ENCODE measurements at places on chromosomes 4 and X. TPM values are rescaled to one million over a fixed set of nuclear protein-coding genes. Genes with fewer than 3 reads are reported as not detected.

DNA sequence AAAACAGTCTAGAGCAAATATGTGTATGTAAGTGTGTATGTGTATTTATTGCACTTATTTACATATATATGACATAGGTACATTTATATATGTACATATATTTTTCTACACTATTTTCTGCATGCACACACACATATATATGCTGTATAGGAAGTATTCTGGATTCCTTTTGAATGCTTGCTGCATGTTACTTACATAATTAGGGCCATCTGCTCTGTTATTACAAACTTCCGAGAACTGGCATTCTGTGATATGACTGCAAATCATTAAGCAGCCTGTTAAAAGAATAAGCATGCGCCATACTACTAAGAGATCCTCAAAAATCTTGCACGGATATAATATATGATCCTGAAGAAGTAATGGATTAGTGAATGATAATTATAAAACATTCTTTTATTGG lies 1157.6 kb upstream of the TENM3 start:
- no peaks in the 10 kb centered on the region for H3K27me3 ChIP-seq
- DNase-seq: no peak
- H3K4me3 ChIP-seq: no peak overlapping the region
- no peaks in the 10 kb centered on the region for H3K36me3 ChIP-seq

Gene RPS3A
- total RNA-seq: 1,919 TPM

GRCh38 chr4:128715616-128716015 lies 93.9 kb upstream of the JADE1 start:
- no peaks in the 10 kb centered on the region for H3K36me3 ChIP-seq
- H3K27ac ChIP-seq: no peak overlapping the region
- peaks cover 19% of the 10 kb centered on the region for H3K4me1 ChIP-seq

- no peaks in the 10 kb centered on the region for H3K36me3 ChIP-seq
- DNase-seq: no peak
- no peak overlapping the region for H3K27ac ChIP-seq
- H3K27me3 ChIP-seq: no peaks in the 10 kb centered on the region
- no peak overlapping the region for H3K4me3 ChIP-seq
Measured at GRCh38 chr4:17932041-17932440, 89.5 kb downstream of the LCORL start.

GRCh38 chr4:63580796-63581475 lies 828.3 kb downstream of the TECRL start:
- no peak overlapping the region for H3K4me3 ChIP-seq
- no peaks in the 10 kb centered on the region for H3K4me1 ChIP-seq
- H3K36me3 ChIP-seq: no peaks in the 10 kb centered on the region
- H3K27ac ChIP-seq: no peak overlapping the region
- H3K27me3 ChIP-seq: no peaks in the 10 kb centered on the region
- no peak for DNase-seq

- no peaks in the 10 kb centered on the region for H3K4me1 ChIP-seq
- H3K27ac ChIP-seq: no peak overlapping the region
- DNase-seq: no peak
- no peaks in the 10 kb centered on the region for H3K27me3 ChIP-seq
Measured at GRCh38 chr4:11038926-11039325, 354.4 kb upstream of the CLNK start.

DNA sequence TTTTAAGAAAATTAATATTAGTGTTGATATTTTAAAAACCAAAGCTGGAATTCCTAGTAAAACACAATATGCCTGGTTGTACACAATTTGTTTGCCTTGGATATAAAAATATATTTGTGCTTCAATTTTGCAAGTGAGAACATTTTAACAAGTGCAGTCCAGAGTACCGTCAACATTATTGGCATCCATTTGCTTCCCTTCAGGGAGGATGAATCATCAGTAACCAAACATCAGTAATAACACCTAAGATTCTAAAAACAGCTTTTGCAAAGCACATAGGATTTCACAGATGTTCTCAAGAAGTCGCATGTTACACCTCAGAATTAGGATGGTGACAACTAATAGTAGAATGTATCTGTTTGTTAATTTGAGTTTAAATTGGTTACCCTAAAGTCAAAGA lies 262.6 kb upstream of the BMP3 start:
- H3K27me3 ChIP-seq: no peaks in the 10 kb centered on the region
- DNase-seq: no peak
- H3K4me3 ChIP-seq: no peak overlapping the region
- H3K36me3 ChIP-seq: no peaks in the 10 kb centered on the region
- H3K4me1 ChIP-seq: no peaks in the 10 kb centered on the region
- no peak overlapping the region for H3K27ac ChIP-seq

Gene EMCN
- not detected for total RNA-seq

Gene CHRNA9
- total RNA-seq: not detected

DNA sequence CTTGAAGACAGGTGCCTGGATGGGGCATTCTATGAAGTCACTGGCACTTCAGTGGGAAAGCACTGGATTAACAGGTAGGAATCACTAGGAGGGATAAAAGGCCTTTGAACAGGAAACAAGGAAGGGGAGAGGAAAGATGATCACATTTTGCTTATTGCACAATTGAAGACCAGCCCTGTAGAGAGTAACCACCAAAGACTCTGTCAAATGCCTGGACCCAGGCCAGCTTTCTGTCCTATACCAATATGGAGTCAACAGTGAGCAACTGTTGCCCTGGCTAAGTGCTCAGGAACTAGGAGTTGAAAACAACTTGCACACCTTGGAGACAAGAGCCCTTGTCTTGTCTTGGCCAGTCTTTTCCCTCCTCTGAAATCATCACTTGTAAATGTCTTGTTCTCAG lies 14.1 kb upstream of the RTL3 start:
- H3K27ac ChIP-seq: no peak overlapping the region
- H3K36me3 ChIP-seq: no peaks in the 10 kb centered on the region
- H3K27me3 ChIP-seq: no peaks in the 10 kb centered on the region
- H3K4me3 ChIP-seq: no peak overlapping the region
- DNase-seq: no peak

Gene IGSF1
- 1.00 TPM for total RNA-seq

- DNase-seq: no peak
- H3K27me3 ChIP-seq: no peaks in the 10 kb centered on the region
- H3K4me1 ChIP-seq: 0 out of 2 replicates have a peak, but pooled peaks cover 9% of the 10 kb centered on the region
- H3K27ac ChIP-seq: no peak overlapping the region
- peaks cover 1% of the 10 kb centered on the region for H3K36me3 ChIP-seq
Measured at GRCh38 chr4:182770259-182770995, 146.8 kb downstream of the DCTD start.

DNA sequence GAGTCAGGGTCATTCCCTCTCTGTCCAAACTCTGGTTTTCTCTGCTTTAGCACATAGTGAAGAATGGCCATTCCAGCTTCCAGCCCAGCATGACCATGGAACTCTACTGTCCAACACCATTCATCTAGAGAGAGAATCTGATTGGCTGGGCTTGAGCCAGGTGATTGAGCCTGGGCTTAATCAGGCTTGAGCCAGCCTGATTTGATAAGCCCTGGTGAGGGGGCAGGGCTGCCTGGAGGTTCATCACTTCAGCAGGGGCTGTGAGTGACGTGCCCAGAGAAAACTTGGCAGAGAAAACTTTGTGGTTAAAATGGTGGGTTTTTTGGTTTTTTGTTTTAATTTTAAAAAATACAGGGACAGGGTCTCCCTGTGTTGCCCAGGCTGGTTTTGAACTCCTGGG lies 62.5 kb downstream of the KIAA0232 start:
- H3K4me1 ChIP-seq: peaks cover 4% of the 10 kb centered on the region
- no peak for DNase-seq
- H3K36me3 ChIP-seq: no peaks in the 10 kb centered on the region
- H3K4me3 ChIP-seq: no peak overlapping the region
- no peak overlapping the region for H3K27ac ChIP-seq

Gene HDAC8
- total RNA-seq: 26.2 TPM

GRCh38 chrX:134528960-134529359 lies 69.0 kb downstream of the HPRT1 start:
- no peaks in the 10 kb centered on the region for H3K4me1 ChIP-seq
- H3K4me3 ChIP-seq: no peak overlapping the region
- H3K27me3 ChIP-seq: no peaks in the 10 kb centered on the region
- H3K27ac ChIP-seq: no peak overlapping the region

Gene RTL3
- total RNA-seq: not detected

DNA sequence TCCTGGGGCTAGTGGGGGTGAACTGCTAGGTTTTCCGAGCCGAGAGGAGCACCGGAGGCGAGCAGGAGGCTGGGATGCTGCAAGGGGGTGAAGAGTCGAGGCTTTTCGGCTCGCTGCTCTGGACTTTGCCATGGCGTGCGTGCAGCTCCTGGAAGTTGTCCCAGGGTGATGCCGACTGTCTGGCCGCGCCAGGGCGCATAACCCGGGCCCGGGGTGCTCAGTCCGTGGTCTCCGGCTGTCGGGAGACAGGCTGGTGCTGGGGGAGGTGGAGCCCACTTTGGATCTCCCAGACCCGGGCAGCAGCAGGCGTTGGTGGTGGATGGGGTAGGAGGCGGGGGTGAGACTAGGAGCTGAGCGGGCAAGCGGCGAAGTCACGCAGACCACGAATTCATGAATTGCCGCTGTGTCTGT lies 793 bp downstream of the GRIA3 start:
- no peaks in the 10 kb centered on the region for H3K36me3 ChIP-seq
- H3K4me1 ChIP-seq: no peaks in the 10 kb centered on the region
- no peaks in the 10 kb centered on the region for H3K27me3 ChIP-seq
- DNase-seq: no peak
- H3K27ac ChIP-seq: no peak overlapping the region

GRCh38 chr4:76199664-76200211 lies 13.9 kb downstream of the SCARB2 start:
- H3K4me1 ChIP-seq: peaks cover 31% of the 10 kb centered on the region
- H3K36me3 ChIP-seq: peaks cover 6% of the 10 kb centered on the region
- no peak for DNase-seq
- H3K27me3 ChIP-seq: no peaks in the 10 kb centered on the region

GRCh38 chrX:30282527-30282926 lies 26.7 kb downstream of the NR0B1 start:
- H3K4me1 ChIP-seq: no peaks in the 10 kb centered on the region
- H3K36me3 ChIP-seq: no peaks in the 10 kb centered on the region
- no peak overlapping the region for H3K4me3 ChIP-seq
- H3K27ac ChIP-seq: no peak overlapping the region
- H3K27me3 ChIP-seq: no peaks in the 10 kb centered on the region

GRCh38 chrX:105052926-105053325 lies 167.6 kb downstream of the TEX13A start:
- no peaks in the 10 kb centered on the region for H3K27me3 ChIP-seq
- no peak overlapping the region for H3K27ac ChIP-seq
- H3K4me3 ChIP-seq: no peak overlapping the region
- DNase-seq: no peak

Gene MAGEA1
- not detected for total RNA-seq

Gene ARL13A
- total RNA-seq: not detected

GRCh38 chr4:52910115-52910514 lies 48.0 kb downstream of the RASL11B start:
- DNase-seq: no peak
- no peak overlapping the region for H3K4me3 ChIP-seq
- peaks cover 50% of the 10 kb centered on the region for H3K4me1 ChIP-seq
- H3K27ac ChIP-seq: no peak overlapping the region

DNA sequence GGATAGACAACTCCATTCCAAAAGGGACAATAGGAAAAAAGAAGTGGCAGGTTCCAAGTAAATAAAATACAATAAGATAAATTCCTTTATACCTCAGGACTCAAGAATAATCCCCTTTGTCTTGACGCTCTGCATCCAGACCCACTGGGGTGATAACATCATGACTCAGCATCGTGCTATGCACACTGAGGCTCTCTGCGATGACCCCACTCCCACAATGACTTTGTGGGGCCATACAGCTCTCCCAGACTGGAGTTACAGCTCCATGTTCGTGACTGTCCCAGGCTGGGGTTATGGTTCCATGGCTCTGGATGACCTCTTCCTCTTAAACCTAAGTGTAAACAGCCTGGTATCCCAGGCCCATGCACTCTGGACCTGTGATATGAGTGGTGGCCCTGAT lies 254.5 kb upstream of the ADGRL3 start:
- no peaks in the 10 kb centered on the region for H3K36me3 ChIP-seq
- H3K4me1 ChIP-seq: peaks cover 10% of the 10 kb centered on the region
- no peak for DNase-seq
- no peak overlapping the region for H3K4me3 ChIP-seq

DNA sequence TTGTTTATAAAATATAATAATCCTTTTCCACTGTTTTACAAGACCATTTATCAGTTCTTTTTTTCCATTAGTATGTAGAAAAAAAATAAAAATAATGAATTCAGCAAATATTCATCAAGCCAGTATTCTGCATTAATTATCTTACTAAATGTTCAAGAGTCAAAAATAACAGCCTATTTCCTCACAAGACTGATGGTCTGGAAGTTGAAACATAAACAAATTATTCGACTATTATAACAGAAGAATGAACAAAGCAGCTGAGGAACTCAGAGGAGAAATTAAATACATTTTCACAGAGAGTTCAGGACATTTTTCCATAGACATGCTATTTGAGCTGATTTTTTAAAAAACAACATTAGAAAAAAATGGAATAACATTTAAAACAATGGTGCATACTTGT lies 2594.8 kb downstream of the ARAP2 start:
- no peaks in the 10 kb centered on the region for H3K4me1 ChIP-seq
- no peaks in the 10 kb centered on the region for H3K27me3 ChIP-seq
- H3K4me3 ChIP-seq: no peak overlapping the region
- no peak for DNase-seq
- H3K27ac ChIP-seq: no peak overlapping the region
- H3K36me3 ChIP-seq: no peaks in the 10 kb centered on the region

DNA sequence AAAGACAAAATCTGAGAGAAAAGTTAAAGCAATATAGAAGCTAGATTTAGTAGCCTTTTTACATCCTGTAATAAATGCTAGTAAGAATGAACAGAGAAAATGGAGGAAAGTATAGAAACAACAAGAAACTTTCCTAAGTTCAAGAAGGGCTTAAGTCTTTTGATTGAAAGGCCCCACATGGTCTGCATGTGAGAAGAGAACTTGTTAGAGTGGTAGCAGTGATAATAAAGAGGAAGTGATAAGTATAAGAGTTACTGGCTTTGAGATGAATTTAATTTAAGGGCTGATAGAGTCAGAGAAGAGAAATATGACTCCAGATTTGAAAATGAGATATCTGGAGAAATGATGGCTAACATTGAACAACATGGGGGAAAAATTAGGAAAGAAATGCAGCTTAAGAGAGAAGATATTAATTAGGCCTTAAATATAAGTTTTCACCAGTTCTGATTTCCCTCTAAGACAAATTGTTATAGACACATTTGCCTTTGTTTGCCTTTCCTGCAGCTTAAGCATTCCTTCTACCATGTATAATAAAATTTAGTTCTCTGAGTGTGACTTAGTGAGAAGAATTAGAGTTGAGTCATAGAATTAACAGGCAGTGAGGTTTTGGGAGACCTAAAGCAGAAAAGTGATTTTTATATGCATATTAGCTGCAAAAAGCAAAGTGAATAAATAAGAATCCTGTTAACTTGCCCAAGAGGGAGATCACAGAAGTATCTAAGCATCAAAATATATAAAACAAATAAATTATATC lies 18.4 kb downstream of the ZFX start:
- H3K27ac ChIP-seq: peak overlapping the region; percentile 11
- H3K4me3 ChIP-seq: no peak overlapping the region
- no peaks in the 10 kb centered on the region for H3K4me1 ChIP-seq
- no peaks in the 10 kb centered on the region for H3K27me3 ChIP-seq
